ENCODE measurements at places on chromosomes 3 and 15.

- no peak for DNase-seq
These were observed 17.0 kb upstream of the ITGB5 start for GRCh38 chr3:124903896-124904834.

DNA sequence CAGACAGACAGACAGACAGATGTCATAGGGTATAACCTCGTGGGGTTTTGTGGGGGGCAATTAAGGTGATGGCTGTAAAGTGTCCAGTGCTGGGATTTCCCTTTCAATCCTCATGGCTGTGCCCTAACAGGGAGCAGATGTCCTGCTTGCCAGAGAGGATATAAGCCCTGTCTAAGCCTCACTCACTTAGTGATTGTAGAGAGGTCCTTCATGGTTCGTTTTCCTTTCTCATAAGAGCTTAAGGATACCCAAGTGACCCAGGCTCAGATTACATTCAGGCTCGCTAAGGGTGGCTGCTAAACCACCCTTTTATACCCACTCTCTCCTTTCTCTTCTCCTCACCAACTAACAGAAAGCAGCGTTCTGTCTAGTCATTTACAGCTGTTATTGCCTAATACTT is 19.2 kb downstream of the LYSMD2 start:
- DNase-seq = no peak

DNA sequence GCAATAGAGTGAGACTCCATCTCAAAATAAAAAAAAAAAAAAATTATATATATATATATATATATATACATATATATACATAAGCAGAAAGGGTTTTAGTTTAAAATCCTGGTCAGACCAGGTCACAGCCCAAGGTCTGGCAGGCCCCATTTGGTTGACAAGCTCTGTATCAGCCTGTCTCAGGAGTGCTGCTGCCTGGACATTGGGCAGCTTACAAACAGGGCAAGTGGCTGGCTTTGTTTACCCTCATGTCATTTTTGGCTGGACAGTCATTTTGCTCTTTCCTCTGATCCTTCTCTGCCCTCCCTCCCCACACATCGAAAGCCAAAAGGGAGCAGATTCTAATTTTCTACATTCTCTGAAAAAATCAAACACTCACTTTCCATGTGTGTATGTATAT is 26.7 kb upstream of the KLHL6 start:
- no peak for DNase-seq

DNA sequence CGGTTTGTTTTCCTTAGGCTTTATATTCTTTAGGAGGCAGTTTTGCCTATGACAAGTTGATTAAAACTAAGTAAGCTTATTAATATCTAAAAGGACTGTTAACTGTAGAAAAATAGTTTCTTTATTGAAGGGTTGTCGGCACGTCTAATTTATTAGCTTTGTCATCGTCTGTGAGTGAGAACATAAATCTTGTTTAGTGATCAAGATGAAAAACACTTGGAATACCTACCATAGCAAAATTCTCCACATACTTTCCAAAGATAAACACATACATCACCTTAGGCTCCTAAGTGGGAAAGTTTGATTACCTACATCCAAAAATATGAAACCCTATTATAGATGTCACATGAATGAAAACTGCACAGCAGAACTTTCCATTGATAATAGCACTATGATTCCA is 139.1 kb upstream of the BNIP2 start:
- no peak for DNase-seq

GRCh38 chr3:154730186-154730585 is 300.2 kb upstream of the GPR149 start:
- DNase-seq = no peak

DNA sequence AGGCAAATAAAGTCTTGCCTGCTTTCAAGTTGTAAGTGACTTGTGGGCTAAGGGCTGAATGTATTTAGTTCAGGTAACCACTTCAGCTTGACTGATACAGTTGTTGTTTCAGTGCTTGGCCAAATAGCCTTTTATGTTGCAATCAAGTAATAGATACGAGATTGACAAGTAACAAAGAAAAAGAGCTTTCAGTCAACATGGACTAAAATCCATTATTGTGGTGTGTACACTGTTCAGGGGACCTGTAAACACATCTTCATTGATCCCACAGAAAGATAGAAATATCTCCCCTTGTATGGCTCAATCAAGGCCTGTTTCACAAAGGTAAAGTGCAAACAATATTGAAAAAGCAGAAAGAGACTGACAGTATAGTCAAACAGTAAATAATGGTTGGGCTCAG is 224.8 kb upstream of the TMCO5A start:
- no peak for DNase-seq

DNA sequence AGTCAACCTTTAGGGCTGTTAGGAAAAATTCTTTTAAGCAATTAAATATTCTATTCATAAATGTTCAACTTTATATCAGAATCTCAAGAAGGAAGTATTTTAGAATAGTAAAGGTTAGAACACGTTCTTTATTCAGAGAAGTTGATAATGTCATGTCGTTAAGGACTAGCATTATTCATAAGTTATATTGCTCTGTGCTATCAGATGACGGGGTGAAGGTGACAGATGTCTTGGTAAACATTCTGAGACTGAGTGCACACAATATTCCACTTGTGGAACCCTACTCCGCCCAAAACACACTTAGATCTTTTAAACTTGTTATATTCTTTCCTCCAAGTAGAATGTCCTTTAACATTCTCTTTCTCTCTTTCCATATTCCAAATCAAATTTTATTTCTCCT is 7.9 kb downstream of the AP4E1 start:
- no peak for DNase-seq

Data from stimulated activated CD8-positive, alpha-beta memory T cell treated with anti-CD3 and anti-CD28 coated beads, Interleukin-15, amount 100 ng/mL, for 24 hours (primary cell).